Stimulated activated CD4-positive, alpha-beta T cell treated with anti-CD3 and anti-CD28 coated beads, Interleukin-15, amount 100 ng/mL, for 24 hours (primary cell): ENCODE measurements at places on chromosomes 5 and 9.

DNA sequence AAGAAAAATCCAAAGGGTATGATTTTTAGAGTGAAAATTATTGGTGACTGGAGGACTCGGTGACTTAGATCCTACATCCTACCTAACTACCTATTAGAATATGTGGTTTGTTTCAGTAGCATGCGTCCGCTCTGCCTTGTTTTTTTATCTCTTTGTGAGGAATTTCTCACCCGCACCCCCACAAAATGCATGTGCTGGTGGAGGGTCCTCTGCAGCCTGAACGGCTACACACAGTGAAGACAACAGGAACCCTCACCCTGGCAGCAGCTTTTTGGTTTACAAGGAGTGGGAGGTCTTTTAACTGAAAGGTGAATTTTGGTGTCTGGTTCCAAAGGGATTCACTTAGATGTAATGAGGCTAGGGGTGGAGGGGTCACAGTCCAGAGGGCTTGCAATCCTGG, 115.5 kb downstream of the GNA14 start:
- no peak for DNase-seq

- no peak for DNase-seq
These were observed 1129.2 kb upstream of the ACO1 start for GRCh38 chr9:31255211-31255610.

GRCh38 chr5:9468060-9468388, 77.9 kb downstream of the SEMA5A start:
- no peak for DNase-seq

- no peak for DNase-seq
These were observed 18.6 kb downstream of the EQTN start for GRCh38 chr9:27278374-27278773.

DNA sequence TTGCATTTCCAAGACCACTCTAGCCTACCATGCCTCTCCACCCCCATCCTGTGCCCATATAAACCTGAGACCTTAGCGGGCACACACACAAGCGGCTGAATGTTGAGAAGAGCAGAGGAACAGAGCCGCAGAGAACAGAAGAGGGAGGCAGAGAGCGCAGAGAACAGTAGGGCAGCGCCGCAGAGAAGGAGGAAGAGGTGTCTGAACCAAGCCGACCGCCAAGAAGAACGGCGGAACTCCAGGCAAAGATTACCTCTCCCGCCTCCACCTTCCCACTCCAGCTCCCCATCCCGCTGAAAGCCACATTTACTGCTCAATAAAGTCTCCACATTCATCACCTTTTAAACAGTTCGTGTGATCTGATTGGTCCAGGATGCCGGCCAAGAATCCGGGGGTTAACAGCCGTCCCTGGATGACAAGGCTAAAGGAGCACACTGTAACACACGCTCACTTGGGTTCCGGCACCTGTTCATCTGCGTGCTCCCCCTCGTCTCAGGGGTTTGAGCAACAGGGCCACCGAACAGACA, 33.2 kb downstream of the GRIN3A start:
- DNase-seq: peak; percentile 40

- no peak for DNase-seq
These were observed 25.1 kb downstream of the ADAMTSL1 start for GRCh38 chr9:18499062-18499461.

DNA sequence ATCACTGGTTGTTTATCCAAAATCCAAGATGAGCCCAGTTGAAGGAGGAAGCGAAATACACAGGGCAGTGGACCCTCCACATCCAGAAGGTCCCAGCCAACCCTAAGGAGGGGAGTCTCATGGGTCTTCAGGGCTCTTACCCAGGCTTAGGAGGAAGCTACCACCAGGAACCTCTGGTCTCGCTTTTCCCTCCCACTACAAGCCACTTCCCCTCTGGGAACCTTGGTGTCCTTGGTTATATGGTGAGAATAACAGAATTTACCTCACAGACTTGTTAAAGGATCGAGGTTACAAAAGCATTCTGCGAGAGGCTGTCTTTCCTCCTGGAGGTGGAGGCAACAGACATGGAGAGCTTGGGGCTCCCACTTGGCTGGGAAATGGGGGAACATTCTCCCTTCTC, 3.4 kb downstream of the HIGD2A start:
- no peak for DNase-seq

- no peak for DNase-seq
These were observed 548.6 kb downstream of the CSNK1G3 start for GRCh38 chr5:124060413-124061067.

DNA sequence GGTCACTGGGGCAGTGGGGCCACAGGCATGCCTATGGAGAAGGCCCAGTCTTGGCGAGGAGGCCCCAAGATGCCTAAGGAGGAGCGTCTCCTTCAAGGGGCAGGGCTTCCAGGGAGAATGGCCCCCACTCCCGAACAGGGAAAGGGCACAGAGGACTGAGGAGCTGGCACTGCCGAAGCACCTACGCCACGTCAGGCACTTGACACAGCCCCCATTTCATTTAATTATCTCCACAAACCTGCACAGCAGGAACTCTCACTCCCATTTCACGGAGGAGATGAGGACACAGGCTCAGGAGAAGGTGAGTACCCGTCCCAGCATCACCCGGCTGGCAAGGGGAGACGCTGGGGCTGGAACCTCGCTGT, 26.0 kb downstream of the EGR1 start:
- DNase-seq: no peak

- DNase-seq: no peak
These were observed 226.6 kb upstream of the SLC24A2 start for GRCh38 chr9:20015427-20015931.

DNA sequence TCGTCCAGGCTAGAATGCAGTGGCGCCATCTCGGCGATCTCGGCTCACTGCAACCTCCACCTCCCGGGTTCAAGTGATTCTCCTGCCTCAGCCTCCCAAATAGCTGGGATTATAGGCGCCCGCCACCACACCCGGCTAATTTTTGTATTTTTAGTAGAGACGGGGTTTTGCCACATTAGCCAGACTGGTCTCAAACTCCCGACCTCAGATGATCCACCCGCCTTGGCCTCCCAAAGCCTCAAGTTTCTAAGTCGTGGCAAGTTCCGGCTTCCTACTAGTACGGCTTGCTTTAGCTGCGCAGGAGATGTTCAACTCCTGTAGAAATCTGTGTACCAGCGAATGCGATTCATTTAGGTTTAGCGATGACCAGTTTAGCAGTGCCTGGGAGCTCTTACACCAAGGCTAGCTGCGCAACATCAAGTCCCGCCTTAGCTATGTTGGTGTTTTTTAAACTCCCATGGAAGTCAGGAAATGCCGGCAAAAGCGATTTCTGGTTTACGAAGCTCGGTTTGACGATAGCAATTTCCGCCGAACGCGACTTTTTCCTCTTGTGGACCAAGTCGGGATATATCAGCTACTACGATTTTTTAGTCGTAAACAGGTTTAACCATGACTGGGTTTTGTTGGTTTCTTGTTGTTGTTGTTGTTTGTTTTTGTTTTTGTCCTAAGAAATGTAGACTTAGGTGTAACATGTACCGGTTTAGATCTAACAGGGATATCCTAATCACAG, 46.4 kb downstream of the ANXA2R start:
- peak; percentile 61 for DNase-seq

DNA sequence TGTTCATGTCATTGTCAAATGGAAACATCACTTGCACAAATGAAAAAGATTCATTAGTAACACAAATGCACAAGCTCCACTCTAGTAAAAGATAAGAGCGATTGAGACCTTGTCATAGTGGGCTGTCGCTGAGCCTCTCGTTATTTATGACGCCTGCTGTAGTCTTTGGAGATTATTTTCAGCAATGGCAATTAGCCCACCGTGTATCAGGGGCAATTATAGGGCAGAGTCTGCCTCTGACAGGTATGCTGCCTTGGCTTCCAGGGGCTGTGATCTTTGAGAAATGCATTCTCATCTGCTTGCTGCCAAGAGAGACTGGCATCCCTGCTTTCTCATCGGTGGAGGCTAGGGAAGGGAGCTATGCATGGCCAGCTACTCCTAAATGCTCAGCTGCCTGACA, 426.8 kb upstream of the CLINT1 start:
- no peak for DNase-seq

- DNase-seq: no peak
These were observed 111.1 kb downstream of the PSD2 start for GRCh38 chr5:139906661-139907060.

DNA sequence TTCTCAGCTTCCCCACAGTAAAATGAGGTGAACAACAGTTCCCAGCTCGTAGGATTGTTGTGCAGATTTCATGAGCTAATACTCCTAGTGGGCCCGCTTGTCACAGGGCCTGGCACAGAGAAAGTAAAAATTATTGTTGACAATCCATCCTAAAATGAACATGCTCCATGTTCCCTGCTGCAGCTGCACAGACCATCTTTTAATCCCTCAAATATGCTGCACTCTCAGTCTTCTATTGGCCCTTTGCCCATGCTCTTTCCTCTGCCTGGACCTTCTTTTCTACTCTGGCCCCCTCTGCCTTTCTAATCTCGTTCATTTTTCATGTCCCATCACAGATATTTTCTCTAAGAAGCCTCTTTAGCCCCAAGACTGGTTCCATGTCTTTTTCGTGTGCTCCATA, 117.7 kb upstream of the NR3C1 start:
- no peak for DNase-seq

- no peak for DNase-seq
These were observed 94.6 kb upstream of the KLF4 start for GRCh38 chr9:107584186-107584585.

DNA sequence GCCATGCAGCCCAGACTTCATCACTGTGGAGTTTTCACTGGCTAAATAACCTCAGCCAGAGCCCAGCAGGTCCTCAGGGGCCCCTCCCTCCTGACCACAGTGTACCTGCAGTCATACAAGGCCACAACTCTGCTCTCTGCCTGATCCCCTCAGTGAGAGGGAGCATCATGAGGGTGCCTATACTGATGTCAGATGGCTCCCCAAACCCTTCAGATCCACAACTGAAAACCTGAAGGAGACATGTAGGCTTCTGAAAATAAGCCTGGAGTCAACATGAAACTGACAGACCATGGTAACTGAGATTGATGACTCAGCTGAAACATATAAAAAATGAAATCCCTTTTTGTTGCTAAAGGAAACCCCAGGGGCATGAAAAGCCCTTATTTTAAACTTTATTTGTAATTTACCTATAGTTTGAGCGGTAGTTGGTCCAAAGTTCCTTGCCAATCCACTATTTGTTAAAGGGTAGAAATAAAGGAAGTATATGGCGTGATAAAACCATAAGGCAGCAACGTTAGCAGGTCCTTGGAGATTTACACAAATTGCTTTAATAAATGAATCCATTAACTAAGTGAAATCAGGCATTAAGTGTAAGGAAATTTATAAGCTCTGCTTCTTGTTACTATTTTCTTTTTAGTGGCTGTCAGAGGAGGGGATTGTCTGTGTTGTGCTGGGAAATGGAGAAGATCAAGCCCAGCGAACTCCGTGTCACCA, 68.3 kb downstream of the FGF1 start:
- DNase-seq: peak; percentile 38

- no peak for DNase-seq
These were observed 552.0 kb upstream of the KLF4 start for GRCh38 chr9:108041551-108041950.

GRCh38 chr5:57493034-57493433, 10.4 kb upstream of the ACTBL2 start:
- DNase-seq: no peak

DNA sequence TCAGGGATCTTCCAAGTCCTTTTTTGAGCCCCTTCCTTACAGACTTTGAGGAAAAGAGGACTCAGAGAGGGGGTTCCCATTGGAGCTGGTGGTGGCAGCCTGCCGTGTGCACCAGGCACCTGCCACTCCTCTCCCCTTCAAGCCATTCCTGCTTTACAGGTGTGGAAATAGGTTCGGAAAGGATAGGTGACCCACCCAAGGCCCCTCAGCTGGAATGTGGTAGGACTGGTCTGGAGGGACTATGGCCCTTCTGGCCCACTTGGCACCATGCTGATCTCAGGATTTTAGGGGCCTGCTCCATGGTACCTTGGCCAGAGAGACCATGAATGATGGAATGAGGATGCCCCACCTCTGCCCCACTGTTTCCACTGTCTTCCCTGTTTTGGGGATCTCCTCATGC, 1.4 kb downstream of the GALNT12 start:
- no peak for DNase-seq

DNA sequence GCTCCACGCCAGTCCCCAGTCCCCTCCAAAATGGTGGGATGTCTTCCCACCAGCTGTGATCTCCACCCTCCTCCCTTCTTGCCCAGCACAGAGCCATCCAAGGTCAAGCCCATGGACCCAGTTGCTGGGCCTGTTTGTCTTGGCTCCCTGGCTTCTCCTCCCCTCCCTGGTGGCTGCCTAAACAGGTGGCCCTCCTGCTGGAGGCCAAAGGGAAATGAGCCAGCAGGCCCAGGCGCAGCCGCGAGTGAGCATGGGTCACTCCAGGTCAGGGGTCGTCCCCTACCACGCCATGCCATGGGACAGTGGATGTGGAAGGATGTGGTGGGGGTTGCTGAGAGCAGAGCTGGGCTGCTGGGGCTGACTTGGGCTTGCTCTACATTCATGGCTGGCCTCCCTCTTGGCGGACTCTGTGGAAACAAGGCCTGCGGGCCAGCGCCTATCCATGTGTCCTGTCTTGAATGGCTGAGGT, 33.6 kb downstream of the COL15A1 start:
- no peak for DNase-seq

GRCh38 chr9:102035929-102036328, 297.5 kb upstream of the GRIN3A start:
- DNase-seq: no peak

- DNase-seq: no peak
These were observed 435.7 kb upstream of the RIOK2 start for GRCh38 chr5:97618721-97619120.
